ENCODE measurements at places on chromosomes 4 and X. TPM values are rescaled to one million over a fixed set of nuclear protein-coding genes. Genes with fewer than 3 reads are reported as not detected.

GRCh38 chr4:40285692-40286091 lies 49.4 kb upstream of the CHRNA9 start:
- H3K4me1 ChIP-seq = no peaks in the 10 kb centered on the region
- DNase-seq = peak; percentile 36
- H3K27me3 ChIP-seq = no peaks in the 10 kb centered on the region
- no peaks in the 10 kb centered on the region for H3K36me3 ChIP-seq
- no peak overlapping the region for H3K27ac ChIP-seq
- H3K4me3 ChIP-seq = no peak overlapping the region

GRCh38 chrX:1582686-1583437 lies 8.5 kb upstream of the AKAP17A start:
- no peak overlapping the region for H3K27ac ChIP-seq
- H3K36me3 ChIP-seq = no peaks in the 10 kb centered on the region
- no peak for DNase-seq
- H3K4me3 ChIP-seq = no peak overlapping the region

DNA sequence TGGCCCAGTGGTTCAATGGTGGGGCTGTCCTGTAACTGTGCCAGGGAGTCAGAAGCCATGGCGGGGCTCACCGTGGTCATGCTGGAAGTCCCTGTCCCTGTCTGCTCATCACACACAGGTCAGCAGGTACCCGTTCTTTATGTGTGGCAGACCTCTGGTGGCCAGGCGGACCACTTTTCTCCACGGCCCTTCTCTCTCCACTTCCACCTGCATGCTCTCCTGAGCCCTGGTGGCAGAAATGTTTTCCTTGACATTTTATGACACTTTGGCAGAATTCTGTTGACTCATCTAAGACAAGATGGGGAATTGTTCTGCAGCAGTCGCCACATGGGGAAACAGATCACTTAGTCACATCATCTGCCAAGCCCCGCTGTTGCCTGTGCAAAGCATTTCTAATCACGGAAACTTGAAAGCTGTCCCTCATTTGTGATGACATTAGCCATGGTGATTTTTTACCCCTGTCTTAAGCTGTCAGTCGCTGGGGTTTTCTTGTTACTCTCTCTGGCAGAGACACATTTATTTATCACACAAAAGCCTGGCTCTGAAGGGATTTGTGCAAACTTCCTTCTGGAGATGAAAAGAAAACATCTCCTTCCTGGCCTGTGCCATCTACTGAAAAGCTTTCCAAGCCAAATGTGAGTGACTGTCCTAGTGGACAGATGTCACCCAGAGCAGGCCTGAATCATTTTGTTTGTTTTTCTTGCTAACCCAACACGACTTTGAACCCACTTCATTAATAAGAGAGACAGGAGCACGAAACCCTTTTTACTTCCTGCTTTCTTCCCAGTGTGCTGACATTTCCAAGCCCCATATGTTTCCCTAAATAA lies 38.8 kb upstream of the STIM2 start:
- no peaks in the 10 kb centered on the region for H3K36me3 ChIP-seq
- no peaks in the 10 kb centered on the region for H3K27me3 ChIP-seq
- H3K4me3 ChIP-seq = no peak overlapping the region
- H3K27ac ChIP-seq = no peak overlapping the region

DNA sequence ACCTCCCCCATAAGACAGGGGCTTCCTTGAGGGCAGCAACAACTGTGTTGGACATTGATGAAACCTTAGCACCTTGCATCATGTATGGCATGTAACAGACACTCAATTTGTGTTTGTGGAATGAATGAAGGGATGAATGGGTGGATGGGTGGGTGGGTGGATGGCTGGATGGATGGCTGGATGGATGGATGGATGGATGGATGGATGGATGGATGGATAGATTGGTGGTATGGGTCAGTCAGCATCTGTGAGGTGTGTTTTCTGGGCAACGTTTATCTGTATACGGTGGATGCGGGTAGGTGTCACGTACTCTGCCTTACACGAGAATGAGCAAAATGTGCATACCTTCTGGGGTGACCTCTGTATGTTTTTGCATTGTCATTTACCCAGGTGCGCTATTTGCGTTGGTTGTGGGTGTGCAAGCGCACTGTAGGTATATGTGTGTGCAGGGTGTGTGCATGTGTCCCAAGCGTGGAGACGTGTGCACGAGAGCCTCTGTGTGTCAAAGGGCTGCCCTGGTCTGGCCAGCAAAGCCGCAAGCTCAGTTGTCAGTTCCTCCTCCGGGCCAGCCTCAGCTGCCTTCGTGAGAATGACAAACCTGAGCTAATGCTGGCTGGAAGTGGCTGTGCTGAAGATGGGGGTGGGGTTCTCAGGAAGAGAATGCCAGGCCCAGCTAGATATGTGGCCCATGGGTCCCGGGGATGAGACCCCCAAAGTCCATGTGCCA lies 26.5 kb downstream of the ELF4 start:
- H3K27me3 ChIP-seq = no peaks in the 10 kb centered on the region
- H3K4me1 ChIP-seq = no peaks in the 10 kb centered on the region
- no peak for DNase-seq
- no peak overlapping the region for H3K4me3 ChIP-seq

DNA sequence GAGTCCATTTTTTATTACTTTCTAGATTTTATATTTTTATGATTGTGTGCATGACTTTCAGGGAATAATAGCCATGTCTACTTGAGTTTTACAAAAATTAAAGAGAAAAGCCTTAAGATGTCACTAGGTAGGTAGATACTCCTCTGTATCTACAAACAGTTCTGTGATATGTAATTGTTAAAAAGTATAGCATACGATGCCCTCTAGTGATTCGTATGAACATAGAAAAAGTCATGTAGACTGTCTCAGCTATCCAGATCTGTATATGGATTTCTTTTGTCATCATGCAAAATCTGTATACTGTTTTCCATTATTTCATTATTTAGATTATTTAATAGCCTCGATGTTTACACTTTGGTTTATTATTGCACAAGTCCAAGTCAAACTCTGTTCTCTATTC lies 856.6 kb downstream of the CENPC start:
- H3K36me3 ChIP-seq = no peaks in the 10 kb centered on the region
- no peaks in the 10 kb centered on the region for H3K27me3 ChIP-seq
- H3K27ac ChIP-seq = no peak overlapping the region
- H3K4me3 ChIP-seq = no peak overlapping the region
- H3K4me1 ChIP-seq = no peaks in the 10 kb centered on the region

- no peak overlapping the region for H3K27ac ChIP-seq
- no peak overlapping the region for H3K4me3 ChIP-seq
- no peak for DNase-seq
- no peaks in the 10 kb centered on the region for H3K36me3 ChIP-seq
- no peaks in the 10 kb centered on the region for H3K4me1 ChIP-seq
Measured at GRCh38 chr4:4607336-4608213, 65.7 kb upstream of the STX18 start.

- H3K27ac ChIP-seq = no peak overlapping the region
- no peak overlapping the region for H3K4me3 ChIP-seq
- no peak for DNase-seq
- H3K4me1 ChIP-seq = no peaks in the 10 kb centered on the region
- no peaks in the 10 kb centered on the region for H3K27me3 ChIP-seq
- no peaks in the 10 kb centered on the region for H3K36me3 ChIP-seq
Measured at GRCh38 chr4:148454835-148455234, 12.6 kb upstream of the NR3C2 start.

GRCh38 chr4:170247596-170247995 lies 157.8 kb upstream of the AADAT start:
- H3K4me3 ChIP-seq = no peak overlapping the region
- no peak overlapping the region for H3K27ac ChIP-seq
- no peaks in the 10 kb centered on the region for H3K4me1 ChIP-seq

GRCh38 chr4:80024335-80024734 lies 48.7 kb downstream of the ANTXR2 start:
- no peak overlapping the region for H3K4me3 ChIP-seq
- H3K36me3 ChIP-seq = no peaks in the 10 kb centered on the region
- no peak for DNase-seq
- peaks cover 21% of the 10 kb centered on the region for H3K4me1 ChIP-seq
- H3K27ac ChIP-seq = no peak overlapping the region
- H3K27me3 ChIP-seq = no peaks in the 10 kb centered on the region

GRCh38 chr4:121477079-121477478 lies 96.3 kb upstream of the QRFPR start:
- H3K4me3 ChIP-seq = no peak overlapping the region
- H3K27me3 ChIP-seq = no peaks in the 10 kb centered on the region
- no peak for DNase-seq
- H3K27ac ChIP-seq = no peak overlapping the region
- no peaks in the 10 kb centered on the region for H3K36me3 ChIP-seq
- H3K4me1 ChIP-seq = no peaks in the 10 kb centered on the region

DNA sequence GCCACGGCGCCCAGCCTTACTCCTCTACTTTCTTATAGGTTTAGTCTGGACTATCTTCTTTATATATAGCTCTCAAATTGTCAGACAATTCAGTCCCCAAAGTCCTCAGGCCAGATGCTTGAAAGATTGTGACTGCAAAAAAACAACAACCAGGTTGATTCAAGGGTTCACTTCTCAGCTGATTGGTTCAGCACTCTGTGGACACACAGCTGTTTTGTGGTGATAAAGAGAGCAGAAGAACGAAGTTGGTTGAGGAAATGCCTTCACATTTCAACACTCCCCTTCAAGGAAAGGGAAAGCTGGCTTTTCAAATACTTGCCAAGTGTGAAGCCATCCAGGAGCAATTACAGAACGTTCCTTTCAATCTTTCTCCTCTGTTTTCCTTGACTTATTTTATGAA lies 166.8 kb downstream of the SHROOM3 start:
- no peak overlapping the region for H3K27ac ChIP-seq
- H3K27me3 ChIP-seq = no peaks in the 10 kb centered on the region
- H3K36me3 ChIP-seq = no peaks in the 10 kb centered on the region
- no peaks in the 10 kb centered on the region for H3K4me1 ChIP-seq
- no peak for DNase-seq
- no peak overlapping the region for H3K4me3 ChIP-seq

GRCh38 chr4:169557061-169557636 lies 55.2 kb downstream of the NEK1 start:
- no peak for DNase-seq
- peaks cover 70% of the 10 kb centered on the region for H3K36me3 ChIP-seq
- no peaks in the 10 kb centered on the region for H3K27me3 ChIP-seq
- no peak overlapping the region for H3K27ac ChIP-seq
- H3K4me3 ChIP-seq = no peak overlapping the region

- DNase-seq = no peak
- no peaks in the 10 kb centered on the region for H3K4me1 ChIP-seq
- H3K4me3 ChIP-seq = no peak overlapping the region
- H3K27ac ChIP-seq = no peak overlapping the region
Measured at GRCh38 chr4:89572224-89572858, 264.6 kb downstream of the SNCA start.

DNA sequence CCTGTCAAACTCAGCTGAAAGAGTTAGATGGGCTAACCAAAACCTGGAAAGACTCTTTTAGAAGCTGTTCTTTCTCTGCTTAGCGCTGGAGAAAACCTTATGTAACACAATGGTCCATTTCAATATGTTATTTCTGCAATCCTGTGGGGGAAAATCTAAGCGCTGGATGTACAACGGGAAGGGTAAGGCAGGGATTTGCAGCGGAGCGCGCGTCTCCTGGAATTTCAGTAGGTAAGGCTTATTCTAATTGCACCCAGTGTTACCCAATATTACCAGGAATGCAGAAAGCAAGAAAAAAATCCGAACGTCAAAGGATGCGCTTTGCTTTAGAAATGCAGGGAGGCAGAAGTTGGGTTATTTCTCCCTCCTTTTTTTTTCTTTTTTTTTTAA lies 2.0 kb downstream of the HS3ST1 start:
- peak overlapping the region; percentile 65 for H3K4me3 ChIP-seq
- peaks cover 19% of the 10 kb centered on the region for H3K27me3 ChIP-seq
- no peak for DNase-seq
- H3K27ac ChIP-seq = no peak overlapping the region
- H3K36me3 ChIP-seq = no peaks in the 10 kb centered on the region

GRCh38 chr4:8387615-8388527 lies 52.7 kb downstream of the ACOX3 start:
- no peak for DNase-seq
- no peak overlapping the region for H3K4me3 ChIP-seq
- H3K27me3 ChIP-seq = no peaks in the 10 kb centered on the region
- H3K36me3 ChIP-seq = peaks cover 40% of the 10 kb centered on the region
- H3K4me1 ChIP-seq = peaks cover 38% of the 10 kb centered on the region

- peak overlapping the region; percentile 50 for H3K27ac ChIP-seq
- no peaks in the 10 kb centered on the region for H3K36me3 ChIP-seq
- no peak overlapping the region for H3K4me3 ChIP-seq
- no peaks in the 10 kb centered on the region for H3K4me1 ChIP-seq
- no peaks in the 10 kb centered on the region for H3K27me3 ChIP-seq
- DNase-seq = no peak
Measured at GRCh38 chrX:120269373-120270035, 18.9 kb downstream of the ZBTB33 start.

GRCh38 chr4:129059028-129059427 lies 34.3 kb downstream of the SCLT1 start:
- no peaks in the 10 kb centered on the region for H3K4me1 ChIP-seq
- H3K36me3 ChIP-seq = no peaks in the 10 kb centered on the region
- H3K4me3 ChIP-seq = no peak overlapping the region
- no peak for DNase-seq
- no peaks in the 10 kb centered on the region for H3K27me3 ChIP-seq

DNA sequence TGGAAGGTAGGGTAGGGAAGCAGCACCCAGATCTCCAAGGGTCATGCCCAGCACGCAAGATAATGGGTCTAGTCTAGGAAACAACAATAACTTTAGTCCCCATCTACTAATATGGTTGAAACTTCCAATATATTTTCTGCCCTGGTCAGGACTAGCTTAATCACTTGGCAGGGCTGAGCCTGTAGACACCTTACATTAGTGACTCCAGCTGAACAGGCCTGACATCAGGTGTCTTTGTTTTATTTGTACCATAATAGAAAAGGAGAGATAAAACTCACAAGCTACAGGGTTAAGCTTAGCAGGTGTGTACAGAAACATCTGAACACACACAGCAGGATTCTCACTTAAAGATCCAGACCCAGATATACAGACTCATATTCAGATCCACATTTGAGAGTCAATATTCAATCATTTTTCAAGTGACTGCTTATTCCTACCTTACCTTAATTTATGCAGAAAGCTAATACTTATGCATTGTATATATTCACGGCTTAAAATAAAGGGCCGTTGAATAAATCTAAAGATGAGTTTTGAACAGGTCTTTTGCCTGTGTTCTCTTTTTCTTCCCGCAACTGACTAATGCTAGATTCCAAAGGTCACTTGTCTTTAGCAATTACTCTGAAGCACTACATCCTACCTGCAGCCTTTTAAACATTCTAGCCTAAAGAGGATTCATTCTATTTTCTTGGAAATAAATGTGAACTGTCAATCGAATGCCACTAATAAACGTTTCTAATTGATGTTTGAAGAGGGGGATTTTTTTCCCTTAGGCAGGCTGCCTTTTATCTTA lies 745.3 kb downstream of the RPA4 start:
- H3K4me3 ChIP-seq = no peak overlapping the region
- H3K27me3 ChIP-seq = no peaks in the 10 kb centered on the region
- H3K36me3 ChIP-seq = no peaks in the 10 kb centered on the region

The STBD1 gene
- total RNA-seq = 13.9 TPM

The AKAP4 gene
- total RNA-seq = not detected

The PRRG1 gene
- 4.2 TPM for total RNA-seq

The SH3D19 gene
- 105 TPM for total RNA-seq

The SRPX2 gene
- 59.8 TPM for total RNA-seq

The CCNQ gene
- 45.7 TPM for total RNA-seq

The GPR143 gene
- not detected for total RNA-seq

The STAP1 gene
- not detected for total RNA-seq

The GPR119 gene
- total RNA-seq = not detected

The CFAP97 gene
- total RNA-seq = 38.8 TPM

The CT47B1 gene
- not detected for total RNA-seq
